ENCODE measurements at places on chromosomes 4 and X. TPM values are rescaled to one million over a fixed set of nuclear protein-coding genes. Genes with fewer than 3 reads are reported as not detected.

Gene FHIP1A
- 68.6 TPM for total RNA-seq

Gene C4orf51
- 15.4 TPM for total RNA-seq

GRCh38 chr4:26253968-26254367 is 66.8 kb upstream of the RBPJ start:
- no peak overlapping the region for H3K27ac ChIP-seq
- no peaks in the 10 kb centered on the region for H3K4me1 ChIP-seq
- H3K36me3 ChIP-seq = 0 out of 2 replicates have a peak, but pooled peaks cover under 1% of the 10 kb centered on the region
- no peaks in the 10 kb centered on the region for H3K27me3 ChIP-seq
- DNase-seq = no peak

DNA sequence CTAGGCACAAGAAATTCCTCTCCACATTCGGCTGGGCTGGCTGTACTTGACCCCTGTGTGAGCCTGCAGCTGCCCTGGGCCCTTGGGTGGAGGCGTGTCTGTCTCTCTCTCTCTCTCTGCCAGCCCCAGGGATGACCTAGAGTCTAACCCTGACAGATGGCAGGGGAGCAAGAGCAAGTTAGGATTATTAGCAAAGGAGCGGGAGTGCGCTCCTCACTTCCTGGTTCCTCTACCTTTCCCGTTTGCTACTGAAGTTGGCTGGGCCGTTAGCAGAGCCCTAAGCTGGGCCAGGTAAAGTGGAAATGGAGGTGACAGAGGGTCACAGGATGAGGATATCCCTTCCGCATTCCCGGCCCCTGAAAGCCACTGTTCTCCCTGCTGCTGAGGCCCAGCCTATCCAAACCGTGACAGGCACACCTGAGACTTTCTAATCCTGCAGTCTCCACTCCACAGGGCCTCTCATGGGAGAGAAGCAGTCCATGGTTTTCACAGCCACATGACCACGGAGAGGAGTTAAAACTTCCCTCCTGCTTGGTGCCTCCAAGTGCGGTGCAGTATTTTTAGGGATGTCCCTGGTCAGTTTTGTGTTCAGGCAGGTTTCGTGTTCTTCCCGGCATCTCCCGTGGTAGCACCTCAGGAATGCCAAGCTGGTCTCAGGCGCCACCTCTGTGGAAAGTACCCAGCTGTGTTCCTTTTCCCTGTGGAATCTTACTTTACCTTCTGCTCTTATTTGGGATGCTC is 79.3 kb downstream of the CLDN22 start:
- peaks cover 22% of the 10 kb centered on the region for H3K36me3 ChIP-seq
- DNase-seq = no peak
- no peak overlapping the region for H3K4me3 ChIP-seq
- peaks cover 53% of the 10 kb centered on the region for H3K4me1 ChIP-seq
- no peaks in the 10 kb centered on the region for H3K27me3 ChIP-seq

DNA sequence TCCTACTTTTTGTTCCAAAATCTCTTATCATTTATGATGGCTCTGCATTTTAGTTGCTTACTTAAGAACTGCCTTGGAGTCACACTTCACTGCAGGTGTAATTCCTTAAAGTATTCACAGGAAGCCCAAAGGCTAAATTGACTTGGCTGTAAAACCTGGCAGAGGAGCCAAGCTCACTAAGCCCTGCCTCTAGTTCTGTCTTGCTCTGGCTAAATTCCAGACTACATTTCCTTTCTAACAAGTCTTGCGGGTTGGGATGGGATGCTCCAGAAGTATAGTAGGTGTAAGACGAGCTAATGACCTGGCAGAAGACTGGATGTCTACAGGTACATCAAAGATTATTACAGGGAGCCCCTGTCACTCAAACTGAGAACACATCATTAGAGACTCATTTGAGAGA is 924.0 kb upstream of the INTU start:
- DNase-seq = no peak
- H3K4me1 ChIP-seq = 0 out of 2 replicates have a peak, but pooled peaks cover 6% of the 10 kb centered on the region
- no peak overlapping the region for H3K4me3 ChIP-seq
- no peaks in the 10 kb centered on the region for H3K36me3 ChIP-seq

Data from WTC11 (cell line).